ENCODE measurements at places on chromosomes 16 and 17.
A peak's percentile ranks its signal among the peaks of the same experiment; 100 is the strongest.

GRCh38 chr17:68603027-68603426 lies 1.9 kb upstream of the FAM20A start:
- no peak for DNase-seq

GRCh38 chr17:58334661-58335060 lies 6.1 kb upstream of the TSPOAP1 start:
- no peak for DNase-seq

GRCh38 chr17:77400445-77400870 lies 259.7 kb downstream of the SEC14L1 start:
- peak; percentile 66 for DNase-seq

DNA sequence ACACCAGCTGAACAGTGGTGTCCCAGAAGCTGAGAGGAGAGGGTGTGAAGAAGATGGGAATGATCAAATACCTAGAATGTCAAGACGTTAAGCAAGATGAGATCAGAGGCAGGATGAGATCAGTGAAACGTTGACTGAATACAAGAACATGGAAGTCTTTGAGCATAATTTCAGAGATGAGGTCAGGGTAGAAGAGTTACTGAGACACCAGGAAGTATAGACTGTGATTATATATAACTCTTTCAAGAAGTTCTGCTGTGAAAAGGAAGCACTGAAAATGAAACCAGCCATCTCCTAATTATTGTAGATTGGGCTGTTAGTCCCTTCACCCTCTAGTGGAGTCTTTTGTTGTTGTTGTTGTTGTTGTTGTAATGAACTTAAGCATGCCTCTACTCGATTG lies 9.1 kb downstream of the SHCBP1 start:
- DNase-seq, result no peak

DNA sequence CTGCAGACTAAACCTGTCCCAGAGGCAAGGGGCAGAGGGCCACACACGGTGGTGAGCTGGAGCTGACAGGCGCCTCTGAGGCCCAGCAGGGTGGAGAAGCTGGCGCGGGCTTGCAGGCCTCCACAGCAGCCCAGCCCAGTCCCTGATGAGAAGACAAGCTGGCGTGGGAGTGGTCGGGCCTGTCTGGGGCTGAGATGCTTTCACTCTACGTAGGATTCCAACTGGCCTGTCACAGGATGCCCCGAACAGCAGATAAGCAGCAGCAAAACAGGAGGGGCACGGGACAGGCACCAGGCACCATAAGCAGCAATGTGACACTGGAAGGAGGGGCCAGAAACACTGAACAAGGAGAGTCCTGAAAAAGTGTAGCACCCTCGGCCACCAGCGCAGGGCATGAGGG lies 40.1 kb downstream of the PEMT start:
- DNase-seq, result no peak

DNA sequence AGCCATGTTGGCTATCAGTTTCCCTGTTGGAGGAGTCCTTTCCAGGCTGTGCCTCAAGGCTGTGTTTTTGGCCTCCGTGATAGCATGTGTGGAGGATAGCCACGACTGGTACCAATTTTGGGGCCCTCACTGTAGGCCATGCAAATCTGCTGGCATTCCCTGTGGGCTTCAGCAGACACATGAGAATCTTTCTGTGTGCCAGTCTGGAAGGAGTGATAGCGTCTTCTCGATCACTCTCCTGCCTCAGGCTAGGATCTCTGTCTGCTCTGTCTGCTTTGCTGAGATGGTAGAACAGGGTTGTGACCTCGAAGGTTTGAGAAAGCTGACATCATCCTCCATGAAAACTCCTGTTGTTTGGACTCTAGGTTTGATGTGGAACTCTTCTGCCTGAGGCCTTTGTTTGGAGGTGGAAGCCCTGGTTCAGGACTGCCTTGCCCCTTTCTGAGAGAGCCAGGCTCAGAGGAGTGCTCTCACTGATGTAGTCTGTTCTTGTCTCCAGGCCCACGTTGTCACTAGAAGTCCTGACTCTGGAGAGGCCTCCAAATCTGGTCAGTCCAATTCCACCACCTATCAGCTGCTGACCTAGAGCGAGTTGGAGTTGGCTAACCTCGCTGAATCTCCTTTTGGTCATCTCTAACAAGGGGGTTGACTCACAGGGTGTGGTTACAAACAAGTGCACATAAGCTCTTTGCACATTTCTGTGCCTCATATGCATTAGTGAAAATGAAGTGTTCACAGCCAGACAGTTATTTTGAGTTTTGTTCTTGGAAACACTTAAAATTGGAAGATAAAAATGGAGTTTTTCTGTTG lies 12.1 kb upstream of the EDC4 start:
- no peak for DNase-seq

DNA sequence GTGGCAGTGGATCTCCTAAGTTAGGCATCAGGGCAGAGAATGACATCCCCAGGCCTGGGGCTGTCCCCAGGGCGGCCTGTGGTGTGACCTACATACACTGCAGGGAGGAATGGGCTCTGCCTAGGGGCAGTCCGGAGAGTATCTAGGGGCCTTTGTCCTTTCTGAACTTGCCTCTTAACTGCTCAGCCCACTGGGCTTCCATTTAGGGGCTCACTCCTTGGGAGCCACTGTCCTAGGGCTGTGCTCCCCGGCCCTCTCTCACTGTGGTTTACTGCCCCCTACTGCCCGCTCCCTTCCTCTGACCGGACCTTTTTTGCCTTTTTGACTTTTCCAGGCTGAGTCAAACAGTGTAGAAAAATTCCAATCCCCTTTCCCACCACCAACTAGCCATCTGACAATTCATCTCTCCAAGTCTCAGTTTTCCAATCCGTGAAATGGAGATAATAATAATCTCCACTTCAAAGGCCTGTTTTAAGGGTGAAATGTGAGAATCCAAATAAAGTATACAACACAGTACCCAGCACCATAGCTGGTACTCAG lies 66.8 kb downstream of the DNAH3 start:
- peak; percentile 72 for DNase-seq

GRCh38 chr17:62931101-62931500 lies 34.9 kb upstream of the TANC2 start:
- no peak for DNase-seq

GRCh38 chr16:12903407-12904328 lies 2.3 kb downstream of the SHISA9 start:
- peak; percentile 28 for DNase-seq

- DNase-seq, result no peak
Observed at GRCh38 chr17:42325026-42325425, 36.7 kb downstream of the STAT5A start.

DNA sequence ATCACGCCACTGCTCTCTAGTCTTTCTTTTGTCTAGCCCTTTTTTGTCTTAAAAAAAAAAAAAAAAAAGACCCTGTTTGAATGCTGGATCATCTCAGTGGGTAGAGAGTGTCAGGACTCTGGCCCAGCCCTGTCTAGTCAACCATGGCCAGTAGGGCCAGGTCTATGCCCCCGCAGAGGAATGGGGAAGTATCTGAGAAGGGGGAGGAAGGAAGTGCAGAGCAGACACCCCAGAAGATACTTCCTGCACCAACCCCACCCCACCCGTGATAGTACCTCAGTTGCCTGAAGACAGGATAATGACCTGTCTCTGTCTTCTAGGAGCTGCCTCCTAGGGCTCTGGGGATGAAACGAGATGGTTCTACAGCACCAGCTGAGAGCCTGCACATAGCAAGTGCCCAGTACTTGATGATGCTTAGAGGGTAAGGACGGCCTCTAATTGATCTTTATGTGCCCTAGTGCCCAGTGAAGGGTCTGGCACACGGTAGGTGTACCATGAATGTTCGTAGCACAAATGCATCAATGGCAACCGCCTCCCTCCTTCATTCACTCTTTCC lies 55.4 kb downstream of the ABAT start:
- no peak for DNase-seq

DNA sequence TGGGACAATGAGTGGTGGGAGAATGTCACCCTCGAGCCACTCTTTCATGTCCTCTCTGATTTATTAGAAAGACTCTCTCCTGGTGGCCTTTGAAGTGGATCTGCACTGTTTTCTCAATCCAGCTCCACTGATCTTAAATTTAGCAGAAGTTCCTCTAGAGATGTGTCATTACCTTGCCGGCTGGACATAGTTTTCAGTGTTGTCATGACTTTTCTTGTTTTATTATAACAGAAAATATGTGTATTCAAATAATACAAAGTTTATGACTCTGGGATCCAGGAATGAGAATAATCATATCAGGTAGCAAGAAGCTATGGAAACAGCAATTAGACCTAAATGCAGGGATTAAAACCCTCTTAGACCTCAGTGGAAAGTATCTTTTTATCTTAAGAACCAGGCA lies 247.5 kb upstream of the ELAC2 start:
- DNase-seq, result no peak

DNA sequence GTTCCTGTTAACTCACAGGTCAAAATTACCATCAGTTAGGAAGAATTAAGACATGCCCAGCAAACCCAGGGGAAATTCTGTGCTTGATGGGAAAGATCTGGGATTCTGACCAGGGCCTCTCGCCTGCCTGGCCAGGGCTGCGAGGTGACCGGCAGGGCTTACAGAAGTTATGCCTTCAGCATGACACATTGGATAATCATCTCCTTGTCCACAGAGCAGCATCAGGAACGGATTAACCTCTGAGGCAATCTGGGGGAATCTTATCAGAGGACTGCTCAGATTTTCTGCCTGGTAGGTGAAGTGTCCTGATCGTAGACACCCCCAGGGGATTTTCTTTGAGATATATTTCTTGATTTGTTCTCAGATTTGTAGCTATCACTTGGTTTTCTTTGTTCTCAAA lies 172.5 kb downstream of the HS3ST3A1 start:
- no peak for DNase-seq

DNA sequence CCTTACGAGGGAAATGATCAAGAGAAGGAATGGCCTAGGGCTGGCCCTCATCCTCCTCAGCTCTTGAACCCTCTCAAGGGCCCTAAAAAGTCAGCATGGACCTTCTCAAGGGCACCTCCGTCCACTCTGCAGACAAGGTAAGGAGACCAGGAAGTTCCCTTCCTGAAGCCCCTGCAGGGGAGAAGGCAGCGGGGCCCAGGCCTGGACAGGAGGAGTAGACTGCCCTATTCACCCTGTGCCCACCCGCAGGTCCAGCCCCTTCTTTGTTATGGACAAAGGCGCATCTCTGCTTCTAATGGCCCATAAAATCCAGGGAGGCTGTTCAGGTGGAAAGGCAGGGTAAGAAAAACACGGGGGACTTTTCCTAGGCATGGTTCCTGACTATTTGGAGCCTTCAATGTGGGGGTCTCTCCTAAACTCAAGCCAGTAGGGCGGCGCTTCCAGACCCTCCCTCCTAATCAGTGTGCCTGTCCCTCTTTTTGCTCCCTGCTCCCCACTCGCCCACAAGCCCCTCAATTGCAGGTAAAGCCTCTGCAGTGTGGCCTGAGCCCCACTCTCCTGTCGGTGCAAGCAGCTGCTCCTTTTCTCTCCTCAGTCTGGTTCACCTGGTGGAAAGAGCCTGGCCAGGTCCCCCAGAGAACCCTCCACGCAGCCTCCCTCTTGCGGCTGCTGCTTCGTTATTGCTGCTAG lies 28.2 kb downstream of the AXIN2 start:
- no peak for DNase-seq

DNA sequence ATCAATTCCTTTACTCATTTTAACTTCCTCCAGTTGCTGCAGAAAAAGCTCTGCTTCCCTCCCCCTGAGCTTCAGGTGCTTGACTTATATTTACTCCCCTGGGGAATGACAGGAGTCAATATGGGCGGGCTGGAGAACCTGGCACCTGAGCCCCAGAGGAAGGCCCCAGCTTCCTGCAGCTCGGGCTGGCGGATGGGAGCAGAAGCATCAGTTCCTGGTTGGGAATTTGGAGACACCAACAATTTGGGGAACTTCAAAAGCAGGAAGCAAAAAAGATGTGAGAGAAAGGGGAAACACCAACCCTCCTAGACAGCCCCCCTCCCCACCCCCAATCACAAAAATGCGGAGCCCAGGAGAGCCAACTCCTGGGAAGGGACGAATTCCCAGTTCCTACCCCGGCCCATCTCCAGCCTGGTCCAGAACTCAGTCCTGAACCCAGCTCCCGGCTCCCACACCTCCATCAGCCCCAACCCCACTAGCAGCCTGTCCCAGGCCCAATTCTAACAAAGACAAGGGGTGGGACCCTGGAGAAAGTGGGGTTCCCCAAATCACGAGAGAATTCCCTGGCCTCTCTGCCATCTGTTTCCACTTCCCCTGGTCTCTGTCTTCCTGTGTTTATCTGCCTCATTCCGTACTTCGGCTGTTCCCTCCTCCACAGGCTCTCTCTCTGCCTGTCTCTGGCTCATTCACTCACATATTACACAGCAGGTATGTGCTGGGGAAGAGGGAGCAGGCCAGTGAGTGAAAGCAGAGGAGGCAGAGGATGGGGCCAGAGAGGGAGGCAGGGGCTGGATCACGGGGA lies 16.2 kb upstream of the ASGR2 start:
- DNase-seq, result peak; percentile 43

GRCh38 chr17:8740486-8740885 lies 4.2 kb downstream of the CCDC42 start:
- DNase-seq, result no peak

DNA sequence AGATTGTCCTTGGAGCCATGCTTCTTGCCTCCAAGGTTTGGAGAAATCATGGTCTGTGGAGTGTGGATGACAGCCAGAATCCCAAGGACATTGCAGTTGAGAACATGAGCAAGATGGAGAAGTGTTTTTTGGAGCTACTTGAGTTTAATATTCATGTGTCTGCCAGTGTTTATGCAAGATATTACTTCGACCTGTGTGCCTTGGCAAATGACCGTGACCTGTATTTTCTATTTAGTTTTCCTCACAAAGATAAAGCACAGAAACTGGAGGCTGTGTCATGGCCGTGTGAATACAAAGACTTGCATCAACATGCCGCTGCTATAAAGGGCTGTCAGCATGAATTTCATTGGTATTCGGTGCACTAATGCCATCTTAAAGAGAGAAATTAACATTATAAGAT lies 9.0 kb downstream of the GGA2 start:
- no peak for DNase-seq

GRCh38 chr16:73210686-73211085 lies 162.8 kb upstream of the ZFHX3 start:
- no peak for DNase-seq

GRCh38 chr17:32297860-32298259 lies 32.2 kb downstream of the RHBDL3 start:
- no peak for DNase-seq

DNA sequence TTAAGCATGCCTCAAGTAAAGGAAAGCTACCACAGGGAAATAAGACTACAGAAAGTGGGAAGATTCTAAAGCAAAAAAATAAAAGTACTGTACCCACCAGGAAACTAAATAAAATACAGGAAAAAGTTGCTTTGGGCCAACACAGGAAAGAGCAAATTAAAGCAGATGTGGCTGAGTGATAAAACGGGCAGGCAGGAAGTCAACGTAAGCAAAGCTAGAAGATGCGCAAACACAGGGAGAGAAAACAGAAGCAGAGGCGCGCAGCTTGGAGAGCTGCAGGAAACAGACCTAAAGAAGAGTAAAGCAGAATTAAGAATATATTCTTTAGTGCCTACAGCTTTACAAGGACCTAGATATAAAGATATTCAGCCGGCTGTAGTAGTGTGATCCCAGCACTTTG lies 21.7 kb downstream of the USP36 start:
- peak; percentile 55 for DNase-seq

All from endothelial cell (in vitro differentiated cells).